ENCODE measurements at places on chromosomes 16 and 17. TPM values are rescaled to one million over a fixed set of nuclear protein-coding genes. Genes with fewer than 3 reads are reported as not detected.

Gene ABCA8
- not detected for total RNA-seq

Gene SLC6A2
- total RNA-seq = not detected

Gene ATP1B2
- total RNA-seq = 15.4 TPM

Gene TTYH2
- total RNA-seq = 3.2 TPM

Gene IL32
- total RNA-seq = 2.6 TPM

Gene CDT1
- 74.1 TPM for total RNA-seq

GRCh38 chr16:78745108-78746019 lies 645.9 kb downstream of the WWOX start:
- DNase-seq = no peak
- no peak overlapping the region for H3K27ac ChIP-seq
- 0 out of 2 replicates have a peak, but pooled peaks cover 3% of the 10 kb centered on the region for H3K4me1 ChIP-seq
- H3K36me3 ChIP-seq = no peaks in the 10 kb centered on the region
- H3K4me3 ChIP-seq = no peak overlapping the region

DNA sequence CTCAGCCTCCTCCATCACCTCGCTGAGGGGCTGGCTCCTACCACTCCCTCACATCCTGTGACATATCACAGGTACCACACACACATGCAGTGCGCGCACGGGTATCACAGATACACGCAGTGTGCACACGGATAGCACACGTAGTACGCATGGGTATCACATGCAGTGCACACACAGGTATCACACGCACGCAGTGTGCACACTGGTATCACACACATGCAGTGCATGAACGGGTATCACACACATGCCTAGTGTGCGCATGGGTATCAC lies 30.1 kb downstream of the ACSF3 start:
- no peak overlapping the region for H3K4me3 ChIP-seq
- peaks cover 48% of the 10 kb centered on the region for H3K36me3 ChIP-seq
- H3K27ac ChIP-seq = no peak overlapping the region
- H3K4me1 ChIP-seq = no peaks in the 10 kb centered on the region
- no peaks in the 10 kb centered on the region for H3K27me3 ChIP-seq

- H3K4me1 ChIP-seq = no peaks in the 10 kb centered on the region
- no peak overlapping the region for H3K4me3 ChIP-seq
- DNase-seq = no peak
- H3K36me3 ChIP-seq = no peaks in the 10 kb centered on the region
- H3K27ac ChIP-seq = no peak overlapping the region
Observed at GRCh38 chr17:62696726-62697490, 69.4 kb downstream of the MRC2 start.

- no peak overlapping the region for H3K4me3 ChIP-seq
- H3K36me3 ChIP-seq = peaks cover 18% of the 10 kb centered on the region
- no peaks in the 10 kb centered on the region for H3K4me1 ChIP-seq
Observed at GRCh38 chr17:54968988-54969332, 395 bp downstream of the STXBP4 start.

GRCh38 chr17:72488555-72489271 lies 367.9 kb downstream of the SOX9 start:
- no peaks in the 10 kb centered on the region for H3K36me3 ChIP-seq
- no peaks in the 10 kb centered on the region for H3K27me3 ChIP-seq
- H3K27ac ChIP-seq = no peak overlapping the region

DNA sequence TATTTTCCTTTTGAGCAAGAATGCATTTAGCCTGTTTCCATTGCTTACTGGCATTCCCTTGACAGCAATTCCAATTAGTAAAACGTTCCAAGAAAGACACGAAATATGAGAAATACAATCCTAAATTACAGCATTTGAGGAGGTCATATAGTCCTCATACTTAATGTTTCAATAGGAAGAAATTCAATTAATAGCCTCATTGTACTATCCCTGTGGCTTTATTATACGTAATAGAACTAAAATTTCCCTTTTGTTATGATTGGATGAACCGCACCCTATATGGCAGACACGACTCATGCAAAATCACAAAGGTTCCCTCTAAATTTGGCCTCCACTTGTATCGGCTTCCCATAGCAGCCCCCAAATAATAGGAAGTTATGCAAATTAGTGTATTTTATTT lies 291.7 kb downstream of the CEP112 start:
- no peaks in the 10 kb centered on the region for H3K27me3 ChIP-seq
- H3K4me3 ChIP-seq = no peak overlapping the region
- DNase-seq = no peak
- H3K27ac ChIP-seq = no peak overlapping the region

- H3K36me3 ChIP-seq = no peaks in the 10 kb centered on the region
- peaks cover 85% of the 10 kb centered on the region for H3K27me3 ChIP-seq
Observed at GRCh38 chr16:86572041-86572521, 5.5 kb downstream of the FOXC2 start.

- H3K36me3 ChIP-seq = no peaks in the 10 kb centered on the region
- H3K4me3 ChIP-seq = no peak overlapping the region
- no peak overlapping the region for H3K27ac ChIP-seq
- H3K27me3 ChIP-seq = no peaks in the 10 kb centered on the region
Observed at GRCh38 chr17:8868529-8868951, 1.1 kb upstream of the PIK3R6 start.

- no peaks in the 10 kb centered on the region for H3K4me1 ChIP-seq
- no peak overlapping the region for H3K4me3 ChIP-seq
- H3K27me3 ChIP-seq = no peaks in the 10 kb centered on the region
- H3K36me3 ChIP-seq = no peaks in the 10 kb centered on the region
Observed at GRCh38 chr17:13953841-13954240, 115.5 kb upstream of the COX10 start.

GRCh38 chr16:70417661-70418060 lies 21.2 kb downstream of the ST3GAL2 start:
- no peak overlapping the region for H3K4me3 ChIP-seq
- DNase-seq = no peak
- no peaks in the 10 kb centered on the region for H3K36me3 ChIP-seq

GRCh38 chr16:57051696-57052228 lies 40.6 kb upstream of the CPNE2 start:
- H3K36me3 ChIP-seq = no peaks in the 10 kb centered on the region
- DNase-seq = no peak
- no peak overlapping the region for H3K4me3 ChIP-seq
- no peaks in the 10 kb centered on the region for H3K27me3 ChIP-seq

DNA sequence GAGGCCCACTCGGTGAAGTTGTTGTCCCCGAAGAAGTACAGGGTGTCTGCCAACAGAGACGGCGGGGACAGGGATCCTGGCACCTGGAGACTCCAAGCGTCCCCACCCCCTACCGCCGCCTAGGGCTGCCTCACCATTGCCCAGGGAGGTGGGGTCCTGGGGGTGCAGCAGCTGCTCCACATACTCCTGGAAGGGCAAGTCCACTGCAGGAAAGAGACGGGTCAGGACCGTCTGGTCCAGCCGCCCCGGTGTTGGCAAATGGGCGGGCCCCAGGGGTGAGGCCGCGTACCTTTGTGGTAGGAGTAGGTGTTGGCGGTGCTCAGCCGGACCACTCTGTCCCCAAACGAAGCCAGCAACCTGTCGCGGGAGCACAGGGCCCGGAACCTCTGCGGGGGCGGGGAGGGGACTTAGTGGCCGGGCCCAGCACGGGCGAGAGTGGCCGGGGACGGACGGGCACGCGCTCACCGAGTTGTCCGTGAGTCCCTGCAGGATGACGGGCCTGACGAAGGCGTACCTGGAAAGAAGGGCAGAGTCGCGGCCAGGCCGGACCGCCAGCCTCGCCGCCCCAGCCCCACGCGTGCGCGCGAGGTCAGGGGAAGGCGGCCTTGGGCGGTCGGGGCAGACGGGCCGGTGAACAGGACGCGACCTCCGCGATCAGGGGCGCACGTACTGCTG lies 601 bp downstream of the JMJD8 start:
- H3K36me3 ChIP-seq = peaks cover 47% of the 10 kb centered on the region
- H3K4me3 ChIP-seq = peak overlapping the region; percentile 86
- no peaks in the 10 kb centered on the region for H3K4me1 ChIP-seq
- no peaks in the 10 kb centered on the region for H3K27me3 ChIP-seq

DNA sequence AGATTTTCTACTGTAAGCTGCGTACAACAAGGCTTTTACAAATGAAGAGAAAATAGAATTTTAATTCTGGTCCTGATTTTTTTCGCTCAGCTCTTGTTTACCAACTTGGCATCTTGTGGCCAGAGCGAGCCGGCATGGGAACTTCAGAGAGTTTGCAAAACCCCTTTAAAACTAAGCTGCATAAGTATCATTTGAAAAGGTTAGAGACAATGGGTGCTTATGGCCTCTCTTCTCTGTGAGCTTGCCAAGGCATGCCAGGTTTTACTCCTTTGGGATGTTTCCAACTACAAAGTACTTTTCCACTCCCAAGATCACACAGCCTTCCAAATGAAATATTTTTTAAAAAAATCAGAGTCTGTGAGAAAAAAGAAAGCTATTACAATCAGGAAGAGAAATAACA lies 62.4 kb upstream of the FA2H start:
- no peaks in the 10 kb centered on the region for H3K4me1 ChIP-seq
- DNase-seq = no peak
- H3K4me3 ChIP-seq = no peak overlapping the region
- no peak overlapping the region for H3K27ac ChIP-seq
- H3K36me3 ChIP-seq = no peaks in the 10 kb centered on the region
- H3K27me3 ChIP-seq = no peaks in the 10 kb centered on the region

- no peaks in the 10 kb centered on the region for H3K4me1 ChIP-seq
- H3K27me3 ChIP-seq = no peaks in the 10 kb centered on the region
- H3K36me3 ChIP-seq = peaks cover 34% of the 10 kb centered on the region
- H3K27ac ChIP-seq = no peak overlapping the region
- peak overlapping the region; percentile 2 for H3K4me3 ChIP-seq
Observed at GRCh38 chr16:3029491-3030221, 5.8 kb downstream of the THOC6 start.

Data from H9 (cell line).